ENCODE measurements at places on chromosomes 7 and 10.

GRCh38 chr7:141276031-141276430, 202.2 kb downstream of the TMEM178B start:
- DNase-seq = no peak

- no peak for DNase-seq
Observed at GRCh38 chr7:85102813-85103350, 84.0 kb downstream of the SEMA3D start.

- DNase-seq = no peak
Observed at GRCh38 chr10:7300384-7300971, 110.4 kb downstream of the SFMBT2 start.

- DNase-seq = no peak
Observed at GRCh38 chr10:100882671-100883311, 30.0 kb upstream of the SLF2 start.

GRCh38 chr10:76632767-76633051, 1004.9 kb downstream of the KCNMA1 start:
- DNase-seq = no peak

DNA sequence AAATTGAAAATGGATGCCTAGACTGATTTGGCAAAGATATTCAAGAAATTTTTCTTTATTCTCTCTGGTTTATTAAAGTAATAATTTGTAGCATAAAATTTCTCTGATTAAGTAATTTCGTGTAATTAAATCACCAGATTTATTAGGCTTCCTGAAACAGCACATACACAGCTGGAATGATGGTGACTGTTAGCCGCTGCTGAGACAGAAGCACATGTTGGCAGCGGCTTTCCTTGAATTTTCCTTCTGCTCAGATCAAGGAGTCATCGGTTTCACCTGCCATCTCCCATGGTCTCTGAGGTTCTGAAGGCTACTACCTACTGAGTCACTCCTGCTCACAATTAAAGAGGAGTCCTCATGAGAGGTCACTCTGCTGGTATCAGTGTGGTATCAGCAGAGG, 101.5 kb downstream of the GFRA1 start:
- no peak for DNase-seq

DNA sequence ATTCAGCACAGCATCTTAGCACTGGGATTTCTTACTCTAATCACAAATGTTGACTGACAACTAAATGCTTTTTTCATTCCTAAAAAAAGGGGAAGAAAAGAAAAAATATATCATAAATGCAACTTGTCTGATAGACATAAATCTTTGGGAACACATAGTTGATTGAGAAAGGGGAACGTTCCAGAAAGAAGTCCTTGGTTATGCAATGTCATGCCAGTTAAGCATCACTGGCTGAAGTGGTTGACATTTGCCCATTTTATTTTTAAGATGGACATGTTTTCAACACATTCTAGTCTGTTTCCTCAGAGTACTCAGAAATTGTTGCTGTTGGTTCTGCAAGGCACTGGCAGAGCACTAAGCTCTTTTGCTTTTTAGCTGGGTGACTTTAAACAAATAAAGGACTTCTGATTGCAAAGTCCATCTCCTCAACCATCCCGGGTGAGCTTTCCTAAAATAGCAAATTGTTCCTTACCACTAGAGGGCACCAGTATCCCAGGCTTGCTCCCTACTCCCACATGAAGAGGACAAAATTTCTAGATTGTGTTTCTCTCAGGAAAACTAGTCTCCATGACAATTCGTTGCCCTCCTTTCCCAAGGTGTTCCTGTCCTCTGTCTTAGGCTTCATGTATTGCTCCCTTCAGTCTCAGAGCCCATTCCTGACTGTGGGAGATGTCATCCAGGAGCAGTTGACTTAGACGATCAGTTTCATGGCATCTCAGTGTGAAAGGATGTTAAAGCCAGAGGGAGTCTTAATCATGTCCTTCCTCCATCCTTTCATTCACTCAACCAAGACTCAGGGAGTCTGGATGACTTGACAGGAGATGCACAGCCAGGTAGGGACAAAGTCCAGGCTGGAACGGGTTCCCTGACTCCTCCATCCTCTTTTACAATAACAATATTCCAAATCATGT, 23.9 kb downstream of the OPALIN start:
- DNase-seq = no peak

Measured in GF-D8 (cell line).